Activated naive CD4-positive, alpha-beta T cell treated with anti-CD3 and anti-CD28 coated beads, Interleukin-2, amount 10 ng/mL, durations not matched to agents 7 days and 5 days (primary cell): ENCODE measurements at places on chromosomes 7 and 10.

- no peak for DNase-seq
These were observed 519.1 kb upstream of the IGFBP3 start for GRCh38 chr7:46440186-46440585.

- DNase-seq = no peak
These were observed 84.6 kb downstream of the KAT6B start for GRCh38 chr10:74910976-74911350.

DNA sequence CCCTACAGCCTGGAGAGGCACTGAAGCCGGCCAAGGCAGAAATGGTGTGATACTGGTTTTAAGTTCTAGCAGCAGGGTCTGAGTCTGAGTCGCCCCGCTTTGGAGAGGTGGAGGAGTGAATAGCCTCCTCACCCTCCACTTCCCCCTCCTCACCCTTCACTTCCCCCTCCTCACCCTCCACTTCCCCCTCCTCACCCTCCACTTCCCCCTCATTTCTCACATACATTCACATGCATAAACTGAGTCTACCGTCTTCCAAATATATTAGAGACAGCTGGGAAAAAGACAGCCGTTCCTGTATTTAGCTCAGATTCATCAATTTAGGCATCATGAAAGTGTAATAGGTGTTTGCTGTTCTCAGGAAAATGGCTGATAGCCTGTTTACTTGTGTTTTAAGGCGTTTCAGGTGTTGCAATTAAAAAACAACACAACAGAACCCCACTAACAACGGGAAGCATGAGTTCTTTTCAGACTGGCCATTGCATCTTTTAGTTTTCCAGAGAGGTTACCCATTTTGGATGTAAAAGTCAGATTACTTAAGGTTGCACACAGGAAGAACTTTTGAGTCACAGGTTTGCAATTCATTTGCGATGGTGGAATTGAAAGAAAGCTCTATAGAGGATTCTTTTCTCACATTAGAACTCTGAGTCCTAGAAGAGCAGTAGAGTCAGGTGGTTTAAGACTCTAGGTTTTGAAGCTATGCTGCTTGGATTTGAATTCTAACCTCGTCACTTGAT, 861 bp downstream of the NRBF2 start:
- DNase-seq = no peak

- DNase-seq = no peak
These were observed 6.6 kb upstream of the RELN start for GRCh38 chr7:103996017-103996551.

DNA sequence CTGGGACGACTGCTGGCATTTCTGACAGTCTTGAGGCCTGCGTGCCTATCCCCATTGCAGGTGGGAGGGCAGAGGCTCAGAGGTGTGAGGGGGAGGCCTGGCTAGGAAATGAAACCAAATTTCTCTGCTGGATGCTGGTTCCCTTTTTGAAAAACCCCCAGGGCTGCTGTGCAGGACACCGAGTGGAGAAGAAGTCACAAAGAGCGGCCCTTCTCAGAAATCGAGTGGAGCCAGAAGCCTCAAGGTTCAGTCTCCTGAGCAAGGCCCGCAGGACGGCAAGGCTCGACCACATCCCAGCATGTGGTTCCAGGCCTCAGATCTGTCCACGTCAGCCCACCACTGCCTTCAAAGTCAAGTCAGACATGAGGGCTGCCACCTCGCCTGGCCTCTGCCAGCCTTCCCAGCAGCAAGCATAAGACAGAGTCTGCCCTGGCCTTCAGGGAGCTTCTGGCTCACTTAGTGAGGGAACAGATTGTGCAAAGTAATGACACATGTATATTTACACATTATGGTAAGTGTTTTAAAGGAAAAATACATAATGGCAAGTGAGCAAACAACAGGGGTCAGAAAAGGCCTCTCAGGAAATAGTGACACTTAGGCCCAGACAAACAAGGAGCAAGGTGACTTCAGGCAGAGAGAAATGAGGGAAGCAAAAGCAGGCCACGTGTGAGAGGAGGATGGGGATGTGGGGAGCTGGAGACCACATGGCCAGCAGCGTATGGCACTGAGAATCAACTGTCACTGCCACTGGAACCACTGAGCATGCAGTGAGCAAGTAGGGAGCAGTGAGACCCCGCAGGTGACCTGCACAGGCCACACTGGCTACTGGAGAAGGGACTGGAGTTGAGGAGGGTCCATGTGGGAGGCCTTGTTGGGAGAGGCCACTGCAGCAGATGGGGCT, 86.7 kb downstream of the ARHGAP22 start:
- DNase-seq = no peak

DNA sequence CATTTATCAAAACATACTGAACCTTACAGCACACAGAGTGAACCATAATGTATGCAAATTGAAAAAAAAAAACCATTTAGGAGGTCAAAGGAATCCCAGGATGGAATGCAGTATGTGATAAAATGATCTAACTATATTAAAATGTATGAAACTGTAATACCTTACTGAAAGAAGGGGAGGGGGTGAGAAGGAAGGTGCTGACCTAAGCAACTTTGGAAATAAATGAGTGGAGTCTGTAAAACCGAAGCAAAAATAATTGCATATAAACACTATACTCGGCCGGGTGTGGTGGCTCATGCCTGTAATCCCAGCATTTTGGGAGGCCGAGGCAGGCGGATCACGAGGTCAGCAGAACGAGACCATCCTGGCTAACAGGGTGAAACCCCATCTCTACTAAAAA, 69.4 kb downstream of the XPNPEP1 start:
- DNase-seq = no peak

- DNase-seq = no peak
These were observed 26.2 kb upstream of the LMBR1 start for GRCh38 chr7:156919132-156919713.

DNA sequence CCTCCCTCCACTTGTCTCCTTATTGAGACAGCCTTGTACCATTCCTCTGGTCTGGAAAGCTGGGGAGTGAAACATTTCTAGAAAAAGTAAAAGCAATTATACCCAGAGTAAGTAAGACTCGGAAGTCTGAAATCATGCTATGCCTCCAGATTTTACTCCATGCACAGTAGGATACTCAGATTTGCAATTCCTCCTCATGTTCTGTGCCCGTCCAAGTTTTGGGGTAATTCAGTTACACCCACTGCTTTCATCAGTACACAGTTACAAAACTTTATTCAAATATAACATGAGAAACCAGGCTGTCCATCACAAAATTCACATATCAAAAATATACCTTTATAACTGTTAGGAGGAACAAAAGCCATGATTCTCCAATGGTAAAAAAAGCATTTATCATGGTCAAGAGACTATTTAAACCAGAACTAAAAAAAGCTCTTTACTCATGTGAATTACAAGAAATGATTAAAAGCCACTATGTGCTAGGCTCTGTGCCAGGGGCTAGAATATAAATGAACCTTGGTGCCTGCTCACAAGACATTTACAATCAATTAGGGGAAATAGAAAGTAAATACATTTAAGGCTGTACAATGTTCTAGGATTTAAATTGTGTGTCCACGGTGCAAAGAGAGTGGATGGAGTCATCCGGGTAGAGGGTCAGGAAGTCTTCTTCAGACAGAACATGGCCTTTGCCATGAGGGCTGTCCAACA, 320.2 kb downstream of the ELMO1 start:
- no peak for DNase-seq

DNA sequence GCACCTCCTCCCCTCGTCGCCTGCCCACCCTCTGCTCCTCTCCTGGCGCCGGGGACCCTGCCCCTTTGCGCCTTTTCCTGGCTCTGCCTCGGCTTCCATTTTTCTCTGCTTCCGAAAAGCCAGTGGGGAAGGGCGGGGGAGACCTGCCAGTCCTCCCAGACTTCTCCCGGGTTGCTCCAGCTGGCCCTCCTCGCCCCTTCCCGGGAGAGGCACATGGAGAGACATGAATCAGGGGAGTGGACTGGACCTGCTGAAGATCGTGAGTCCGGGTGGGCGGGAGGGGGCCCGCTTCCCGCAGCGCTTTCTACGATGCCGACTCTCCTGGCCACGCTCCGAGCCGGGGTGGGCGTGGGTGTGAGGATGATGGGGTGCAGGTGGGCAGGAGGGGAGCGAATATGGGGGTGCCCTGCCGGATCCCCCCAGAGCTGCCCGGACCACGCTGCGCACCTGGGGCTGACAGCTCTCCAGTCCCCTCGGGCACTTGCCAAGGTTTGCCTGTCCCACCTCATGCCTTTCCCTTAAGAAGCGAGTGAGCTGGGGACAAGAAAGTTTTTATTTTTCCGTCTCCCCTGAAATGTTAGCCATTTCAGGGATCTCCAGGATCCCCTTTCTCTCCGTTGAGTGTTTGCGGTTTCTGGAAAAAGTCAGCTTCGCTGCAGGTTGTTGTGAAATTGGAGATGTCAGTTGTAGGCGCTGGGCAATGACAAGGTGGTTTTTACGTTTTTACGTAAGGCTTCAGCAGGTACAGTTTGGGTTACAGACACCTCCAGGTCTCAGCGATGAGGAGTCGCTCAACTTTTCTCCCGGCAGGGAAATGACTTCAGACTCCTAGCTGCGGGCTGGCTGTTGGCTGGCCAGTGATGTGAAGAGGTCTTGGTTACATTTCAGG, 977 bp downstream of the CACNB2 start:
- DNase-seq = no peak

GRCh38 chr10:17059197-17059688, 70.4 kb downstream of the CUBN start:
- no peak for DNase-seq

- peak; percentile 82 for DNase-seq
These were observed at the start of gene ACTL6B for GRCh38 chr7:100655908-100656674. TSS of gene ACTL6B (minus strand) at chr7:100656448. CDS start at chr7:100656354, 94 bp downstream.

- no peak for DNase-seq
These were observed 31.1 kb upstream of the ING3 start for GRCh38 chr7:120919466-120919865.

DNA sequence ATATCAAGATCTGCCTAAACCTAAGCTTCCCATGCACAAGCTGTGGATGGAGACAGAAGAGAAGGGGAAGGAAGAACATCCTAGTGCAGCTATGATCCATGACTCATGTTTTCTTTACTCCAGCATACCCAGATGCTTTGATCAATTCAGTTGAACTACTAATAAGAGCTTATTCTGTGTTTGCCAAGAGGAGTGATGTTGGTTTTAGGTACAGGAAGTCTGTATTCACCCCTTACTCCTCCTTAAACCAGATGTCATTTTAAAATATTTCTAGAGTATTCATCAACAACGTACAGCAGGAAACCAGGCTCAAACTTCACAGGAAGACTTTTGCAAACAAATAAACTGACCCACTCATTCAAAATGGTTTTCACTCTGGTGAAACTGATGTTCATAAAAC, 29.2 kb downstream of the PANK1 start:
- no peak for DNase-seq

DNA sequence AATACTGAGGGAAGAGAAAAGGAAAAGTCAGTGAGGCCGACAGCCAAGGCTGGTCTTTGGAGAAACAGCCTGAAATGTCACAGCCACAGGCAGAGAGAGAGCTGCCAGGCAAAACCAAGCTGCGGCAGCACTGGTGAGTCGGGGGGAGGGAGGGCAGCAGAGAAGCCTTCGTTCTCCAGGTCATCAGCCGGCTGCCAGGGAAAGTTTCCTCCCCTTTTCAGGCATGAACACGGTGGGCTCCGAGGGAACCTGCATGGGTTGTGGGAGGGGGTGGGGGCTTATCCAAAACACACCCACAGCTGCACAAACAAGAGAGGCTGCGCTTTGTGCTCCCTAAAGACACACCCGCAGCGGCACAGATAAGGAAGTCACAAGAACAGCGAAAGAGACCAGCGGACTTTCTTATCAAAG, 62.3 kb upstream of the NKX6-2 start:
- no peak for DNase-seq

- DNase-seq = no peak
These were observed 119.0 kb downstream of the BICC1 start for GRCh38 chr10:58631715-58632114.

- no peak for DNase-seq
These were observed 36.3 kb downstream of the CHN2 start for GRCh38 chr7:29230871-29231345.

DNA sequence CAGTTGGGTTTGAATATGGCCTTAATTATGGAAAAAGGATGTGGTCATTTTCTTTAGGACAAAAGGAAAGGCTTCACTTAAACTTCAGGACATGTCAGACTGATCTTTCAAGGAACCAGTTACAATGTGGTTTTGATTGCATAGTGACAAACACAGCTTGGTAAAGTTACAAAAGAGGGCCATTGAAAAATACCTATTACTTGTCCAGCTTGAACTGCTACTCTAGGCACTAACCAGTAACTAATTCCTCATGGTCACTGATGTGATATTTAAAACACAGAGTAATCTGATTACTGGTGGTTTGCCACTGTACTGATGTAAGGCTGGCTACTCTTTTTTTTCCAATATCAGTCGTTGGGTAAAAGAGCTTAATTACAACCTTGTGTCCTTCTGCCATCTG, 22.6 kb downstream of the TES start:
- DNase-seq = no peak

- no peak for DNase-seq
These were observed 135.9 kb downstream of the KIAA1217 start for GRCh38 chr10:24344695-24345463.

DNA sequence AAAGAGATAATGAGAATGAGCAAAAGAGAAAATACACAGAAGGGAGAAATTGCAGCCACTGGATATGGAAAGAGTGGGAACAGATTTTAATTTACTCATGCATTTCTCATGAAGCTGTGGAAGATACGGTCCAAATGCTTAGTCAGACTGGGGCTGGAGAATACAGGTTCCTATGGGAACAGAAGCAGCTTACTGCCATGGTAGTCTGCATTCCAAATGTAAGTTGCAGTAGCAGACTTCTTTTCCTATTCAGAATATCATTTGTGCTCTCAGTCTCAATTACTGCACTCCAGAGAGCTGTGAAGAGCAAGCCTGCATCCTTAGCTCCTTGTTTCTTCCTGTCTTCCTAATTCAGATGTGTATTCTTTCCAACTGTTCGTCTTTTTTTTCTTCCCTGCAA, 190.8 kb upstream of the TMEM196 start:
- no peak for DNase-seq

DNA sequence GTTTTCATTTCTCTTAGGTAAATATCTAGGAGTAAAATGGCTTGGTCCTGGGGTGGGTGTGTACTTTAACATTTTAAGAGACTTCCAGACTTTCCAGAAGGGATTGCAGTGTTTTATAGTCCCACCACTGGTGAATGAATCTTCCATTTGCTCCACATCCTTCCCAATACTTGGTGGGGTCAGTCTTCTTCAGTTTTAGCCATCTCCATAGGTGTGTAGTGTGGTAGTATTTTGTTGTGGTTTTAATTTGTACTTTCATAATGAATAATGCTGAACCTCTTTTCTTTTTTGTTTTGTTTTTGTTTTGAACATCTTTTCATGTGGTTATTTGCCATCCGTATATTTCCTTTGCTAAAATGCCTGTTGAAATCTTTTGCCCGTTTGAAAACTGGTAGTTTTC, 86.4 kb downstream of the ANKRD61 start:
- no peak for DNase-seq
